ENCODE measurements at places on chromosomes 7 and 10.

DNA sequence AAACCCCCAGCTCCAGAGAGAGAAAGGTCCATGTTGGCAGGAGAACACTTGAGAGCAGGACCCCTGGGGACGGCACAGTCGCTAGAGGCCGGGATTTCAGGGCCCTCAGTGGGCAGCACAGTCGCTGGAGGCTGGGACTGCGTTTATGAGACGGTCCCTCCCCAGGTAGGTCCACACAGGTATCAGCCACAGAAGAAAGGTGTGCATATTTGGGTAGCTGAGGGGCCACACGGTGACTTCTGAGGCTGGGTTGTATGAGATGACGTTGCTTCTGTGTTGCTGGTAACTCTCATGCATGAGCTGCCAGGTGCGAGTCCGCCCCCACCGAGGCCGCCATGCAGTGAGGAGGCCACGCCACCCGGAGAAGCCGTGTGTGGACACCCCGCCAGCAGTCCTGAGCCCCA lies 56.9 kb upstream of the PPP2R2D start:
- DNase-seq, result no peak

DNA sequence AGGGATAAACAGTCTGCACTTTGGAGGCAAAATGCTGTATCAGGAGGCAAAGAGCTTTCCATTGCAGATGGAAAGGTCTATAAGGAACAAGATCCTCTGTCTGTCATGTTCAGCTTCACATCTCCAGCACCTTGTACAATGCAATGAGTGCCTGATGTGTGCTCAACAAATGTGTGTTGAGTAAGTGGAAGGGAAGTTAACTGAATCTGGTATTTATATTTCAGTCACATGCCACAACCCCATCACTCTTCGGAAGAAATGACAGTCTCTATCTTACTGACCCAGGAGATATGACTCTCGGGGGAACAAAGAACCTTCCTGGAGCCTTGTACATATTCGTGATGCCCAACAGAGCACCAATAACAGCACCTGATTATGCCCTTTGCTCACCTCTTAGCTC lies 20.0 kb upstream of the DNAJC1 start:
- no peak for DNase-seq

- DNase-seq, result no peak
These were observed 55.9 kb downstream of the FAM204A start for GRCh38 chr10:118286051-118286838.

DNA sequence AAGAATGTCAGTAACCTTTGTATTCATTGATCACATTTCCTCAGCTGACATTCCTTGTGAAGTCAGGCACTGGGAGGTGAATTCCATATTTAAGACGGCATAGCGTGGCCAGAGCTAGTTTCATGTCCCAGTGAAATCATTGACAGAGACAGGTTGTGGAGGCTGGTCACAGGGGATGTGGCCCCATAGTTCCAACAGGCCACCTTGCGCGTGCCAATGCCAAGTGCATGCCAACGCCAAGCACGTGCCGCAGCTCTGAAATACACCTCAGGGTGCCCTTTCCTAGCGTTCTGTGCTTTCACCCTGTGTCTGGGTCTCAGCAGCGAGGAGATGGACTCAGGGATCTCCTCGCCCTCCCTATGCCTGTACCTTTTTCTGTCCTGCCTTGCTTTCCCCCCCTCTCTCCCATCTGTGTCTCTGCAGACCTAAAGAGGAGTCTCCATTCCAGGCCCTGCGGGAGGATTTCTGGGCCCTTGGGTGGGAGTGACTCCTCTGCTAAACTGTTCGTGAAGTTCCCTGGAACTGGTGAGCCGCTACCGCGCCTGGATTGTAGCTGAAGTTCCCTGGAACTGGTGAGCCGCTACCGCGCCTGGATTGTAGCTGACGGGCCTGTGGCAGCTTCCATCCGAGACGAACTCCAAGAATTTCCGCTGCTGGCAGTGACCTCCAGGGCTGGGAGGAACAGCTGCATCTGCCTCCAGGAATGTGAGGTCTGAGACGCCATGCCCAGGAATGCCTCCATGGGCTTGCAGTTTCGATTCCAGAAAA lies 19.7 kb downstream of the AQP1 start:
- no peak for DNase-seq

- DNase-seq, result no peak
These were observed 335.7 kb upstream of the SHH start for GRCh38 chr7:156147756-156148504.

GRCh38 chr10:76695069-76695468 lies 942.5 kb downstream of the KCNMA1 start:
- DNase-seq, result no peak

All from stimulated activated CD8-positive, alpha-beta memory T cell treated with anti-CD3 and anti-CD28 coated beads, Interleukin-7, amount 100 ng/mL, for 48 hours (primary cell).